Gastroesophageal sphincter (tissue), 4 donors: ENCODE measurements at places on chromosomes 6 and 20.
A peak's percentile ranks its signal among the peaks of the same experiment; 100 is the strongest.

DNA sequence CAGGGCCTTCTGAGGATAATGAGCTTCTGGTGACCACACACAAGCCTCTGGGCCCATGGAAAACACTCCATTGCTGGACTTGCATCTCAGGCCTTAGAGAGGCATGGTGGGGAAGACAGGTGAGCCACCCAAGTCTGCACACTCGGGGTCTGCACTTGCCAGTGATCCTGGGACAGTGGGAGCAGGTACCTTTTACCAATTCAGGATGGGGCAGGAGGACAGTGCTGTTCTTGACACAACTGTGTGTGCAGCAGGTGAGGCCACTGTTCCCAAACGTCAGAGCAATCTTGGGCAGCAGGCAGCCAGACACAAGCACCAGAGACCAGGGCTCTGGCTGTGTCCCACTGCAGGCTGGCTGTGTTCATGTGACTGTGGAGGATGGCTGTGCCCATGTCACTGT, 221.3 kb downstream of the ERMARD start:
- ATAC-seq, result no peak

DNA sequence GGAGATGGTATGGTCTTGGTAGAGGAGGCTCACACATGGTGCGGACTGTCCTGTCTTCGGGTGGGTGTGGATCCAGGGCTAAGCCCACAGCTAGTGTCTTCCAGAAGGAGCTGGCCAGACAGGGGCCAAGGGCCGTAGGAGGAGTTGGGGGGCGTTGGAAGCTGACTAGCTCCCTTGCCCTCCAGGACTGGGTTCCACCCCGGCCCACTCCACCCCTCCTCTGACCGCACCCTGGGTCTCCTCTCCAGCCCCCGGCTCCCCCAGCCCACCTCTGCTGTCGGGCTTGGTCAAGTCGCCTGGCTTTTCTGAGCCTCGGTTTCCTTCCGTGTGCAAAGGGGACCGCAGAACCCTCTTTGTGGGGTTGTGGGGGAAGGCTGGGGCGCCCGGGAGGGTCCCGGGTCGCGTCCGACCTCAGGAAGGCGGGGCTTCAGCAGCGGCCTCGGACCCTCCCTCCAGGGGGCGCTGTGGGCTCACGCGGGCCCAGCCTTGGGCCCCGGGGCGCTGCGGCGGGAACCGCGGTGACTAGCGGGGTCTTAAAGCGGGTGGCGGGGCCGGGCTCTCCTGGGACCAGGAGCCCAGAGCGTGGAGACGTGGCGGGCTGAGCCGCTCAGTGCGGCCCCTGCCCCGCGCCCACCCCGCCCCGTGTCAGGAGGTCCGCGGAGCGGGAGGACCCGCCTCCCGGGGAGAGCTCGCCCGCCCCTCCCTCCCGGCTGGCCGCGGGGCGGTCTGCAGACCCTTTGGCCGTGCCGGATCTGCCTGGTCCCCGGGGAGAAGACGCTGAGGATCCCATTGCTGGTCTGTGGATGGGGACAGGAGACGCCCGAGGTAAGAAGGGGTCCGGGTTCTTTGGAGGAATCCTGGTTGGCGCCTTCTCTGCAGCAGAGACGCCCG, 5.4 kb downstream of the NPBWR2 start:
- peak; percentile 55 for ATAC-seq

DNA sequence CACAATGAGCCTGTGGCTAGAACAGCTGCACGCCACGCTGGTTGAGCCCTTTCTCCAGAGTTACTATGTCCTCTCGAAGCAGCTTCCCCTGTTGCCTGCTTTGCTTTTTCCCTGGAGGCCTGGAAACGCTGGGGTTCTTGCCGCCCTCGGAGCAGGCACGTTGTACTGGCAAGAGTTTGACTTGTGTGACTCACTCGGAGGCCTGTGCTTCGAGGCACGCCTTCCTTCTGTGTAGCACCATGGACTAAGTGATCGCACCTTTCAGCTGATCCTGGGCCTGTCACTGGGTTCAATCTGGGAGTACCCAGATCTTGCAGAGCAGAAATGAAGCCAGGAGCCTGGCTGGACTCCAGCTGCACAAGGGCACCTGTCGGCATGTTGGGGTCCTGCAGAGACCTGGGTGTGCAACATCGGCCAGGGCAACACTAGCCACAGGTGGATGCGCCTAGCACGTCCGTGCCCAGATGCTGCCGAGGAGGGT, 5.2 kb downstream of the INSM1 start:
- ATAC-seq, result no peak

DNA sequence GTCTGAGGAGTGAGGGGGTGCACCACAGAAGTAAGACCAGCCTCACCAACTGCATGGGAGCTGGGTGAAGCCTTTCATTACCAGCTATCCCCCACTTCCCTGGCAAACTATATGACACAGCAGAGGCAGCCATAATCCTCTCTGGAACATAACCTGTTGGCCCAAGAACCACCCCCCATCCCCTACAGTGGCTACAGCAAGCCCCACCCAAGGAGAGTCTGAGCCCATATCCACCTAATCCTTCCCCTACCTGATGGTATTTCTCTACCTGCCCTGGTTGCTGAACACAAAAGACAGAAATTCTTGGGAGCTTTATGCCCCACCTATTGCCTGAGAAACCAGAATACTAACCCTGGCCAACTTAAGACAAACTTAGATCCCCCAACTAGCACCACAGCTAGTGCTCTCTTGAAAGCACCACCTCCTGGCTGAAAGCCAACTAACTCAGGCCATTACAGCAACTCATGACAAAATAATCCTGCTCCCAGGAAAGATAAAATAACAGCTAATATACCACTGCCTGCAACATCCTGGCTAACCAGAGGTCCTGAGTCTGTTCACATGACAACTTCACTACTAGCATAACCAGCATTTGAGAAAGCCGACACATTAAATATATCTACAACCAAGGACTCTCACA, 11.2 kb downstream of the RNGTT start:
- no peak for ATAC-seq

GRCh38 chr6:116010386-116010785, 50.3 kb downstream of the FRK start:
- no peak for ATAC-seq

GRCh38 chr20:24048024-24048611, 59.5 kb upstream of the GGTLC1 start:
- no peak for ATAC-seq
